Hematopoietic multipotent progenitor cell (in vitro differentiated cells): ENCODE measurements at places on chromosomes 3 and 15.

DNA sequence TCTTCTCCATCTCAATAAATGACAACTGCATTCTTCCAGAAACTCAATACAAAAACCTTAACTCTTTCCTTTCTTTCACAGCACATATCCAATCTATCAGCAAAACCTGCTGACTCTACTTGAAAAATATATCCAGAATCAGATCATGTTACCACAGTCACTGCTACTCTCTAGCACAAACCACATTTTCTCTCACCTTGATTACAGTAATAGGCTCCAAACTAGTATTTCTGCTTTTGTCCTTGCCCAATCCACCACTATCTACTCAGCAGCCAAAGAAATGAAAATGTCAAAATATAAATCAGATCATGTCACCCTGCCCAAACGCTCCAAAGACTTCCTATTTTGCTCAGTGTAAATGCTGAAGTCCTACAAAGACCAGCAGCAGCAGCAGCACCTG, 15.2 kb downstream of the TMCC1 start:
- DNase-seq = no peak

DNA sequence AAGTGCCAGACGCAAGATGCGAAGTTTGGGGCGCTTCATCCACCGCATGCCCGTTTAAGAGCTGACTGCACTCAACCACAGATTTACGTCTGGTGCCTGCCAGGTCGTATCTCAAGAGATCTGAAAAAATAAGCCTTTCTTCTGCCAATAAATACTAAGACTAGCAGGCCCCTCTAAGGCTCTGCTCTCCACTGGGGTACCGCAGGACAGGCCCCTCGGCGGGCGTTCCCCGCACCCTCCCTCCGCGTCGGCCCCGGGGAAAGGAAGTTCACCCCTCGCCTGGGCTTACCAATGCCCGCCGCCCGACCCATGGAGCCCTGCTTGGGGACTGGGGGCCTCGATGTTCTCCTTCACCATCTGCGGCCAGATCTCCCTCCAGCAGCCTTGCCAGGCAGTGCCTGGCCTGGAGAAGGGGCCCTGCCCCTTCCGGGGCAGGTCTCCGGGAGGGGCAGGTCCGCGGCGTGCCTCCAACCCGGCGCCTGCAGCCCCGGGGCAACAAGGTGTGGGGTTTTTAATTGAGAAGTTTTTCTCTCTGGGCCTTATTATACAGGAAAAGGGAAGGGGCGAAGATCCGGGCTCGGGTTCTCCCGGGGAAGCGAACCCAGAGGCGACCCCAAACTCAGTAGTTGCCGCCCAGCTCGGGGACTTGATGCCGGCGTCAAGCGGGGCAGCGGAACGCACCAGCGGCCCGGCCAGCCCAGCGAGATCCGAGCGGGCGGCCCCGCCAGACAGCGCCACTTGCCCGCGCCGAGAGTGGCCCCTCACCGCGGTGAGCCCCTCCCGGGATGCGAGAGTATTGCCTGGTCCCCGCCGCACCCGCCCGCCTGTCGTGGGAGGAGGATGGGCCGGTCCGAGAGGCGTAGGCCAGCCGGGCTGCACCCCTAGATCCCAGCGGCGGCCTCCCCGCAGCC, 735 bp downstream of the GOLGA8B start:
- DNase-seq = peak; percentile 13

DNA sequence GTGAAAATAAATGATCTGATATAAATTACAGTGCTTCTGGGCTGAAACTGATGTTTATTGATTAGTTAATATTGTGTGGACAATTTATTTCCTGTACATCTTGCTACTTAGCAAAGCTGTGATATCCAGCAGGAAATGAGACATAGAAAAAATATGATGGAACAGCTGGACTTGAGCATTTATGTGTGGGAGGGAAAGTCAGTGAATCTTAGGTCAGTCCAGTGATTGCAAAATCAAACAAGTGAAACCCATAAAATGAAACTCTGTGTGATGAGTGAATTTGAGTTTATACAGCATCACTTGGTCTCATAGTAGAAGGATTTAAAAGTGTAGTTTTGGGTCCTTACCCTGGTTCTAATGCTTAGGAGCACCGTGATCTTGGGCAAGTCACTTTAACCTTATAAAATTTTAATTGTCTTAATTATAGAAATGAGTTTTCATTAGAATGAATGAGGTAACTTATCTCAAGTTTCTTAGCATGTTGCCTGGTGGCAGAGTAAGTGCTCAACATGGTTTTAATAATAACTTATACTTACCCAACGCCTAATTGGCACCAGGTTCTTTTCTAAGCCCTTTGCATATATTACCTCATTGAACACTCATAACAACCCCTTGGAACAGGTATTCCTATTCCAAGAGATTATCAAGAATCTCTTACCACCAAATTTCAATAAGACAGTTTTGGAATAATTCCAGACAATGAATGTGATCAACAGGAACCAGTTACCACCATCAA, 194.6 kb downstream of the ADAMTSL3 start:
- no peak for DNase-seq

GRCh38 chr15:93298901-93299300, 209.9 kb upstream of the RGMA start:
- DNase-seq = no peak

DNA sequence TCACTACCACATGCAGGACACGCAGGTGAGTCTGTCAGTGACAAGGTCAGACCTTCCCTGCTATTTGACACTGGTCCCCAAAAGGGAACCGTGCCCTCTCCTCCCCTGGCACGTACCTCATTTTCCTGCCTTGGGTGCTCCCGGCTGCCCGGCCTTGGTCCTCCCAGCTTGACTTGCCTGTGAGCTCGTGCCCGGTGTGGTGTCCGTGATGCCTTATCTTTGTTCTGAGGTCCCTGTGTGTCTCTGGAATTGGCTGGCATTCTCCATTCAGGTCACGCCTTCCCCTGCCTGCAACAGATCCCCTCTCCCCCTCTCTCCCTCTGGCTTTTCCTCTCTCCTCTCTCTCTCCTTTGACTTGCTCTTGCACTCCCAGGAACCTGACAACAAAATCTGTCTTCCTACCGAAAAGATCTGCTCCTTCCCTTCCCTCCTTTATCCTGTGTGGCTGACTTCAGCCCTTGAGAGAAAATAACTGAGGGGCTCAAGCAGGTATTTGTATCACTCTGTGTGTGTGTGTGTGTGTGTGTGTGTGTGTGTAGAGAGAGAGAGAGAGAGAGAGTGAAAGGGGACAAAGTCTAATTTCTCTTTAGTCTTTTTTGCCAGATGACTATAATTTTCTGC, at the start of gene MASP1:
Gene MASP1 (minus strand): TSS at position 226 of the 621 bp plus-strand sequence. CDS start 105 bp downstream, at position 121.
- DNase-seq = no peak

- no peak for DNase-seq
Observed at GRCh38 chr15:99345832-99346462, 94.7 kb downstream of the LRRC28 start.

DNA sequence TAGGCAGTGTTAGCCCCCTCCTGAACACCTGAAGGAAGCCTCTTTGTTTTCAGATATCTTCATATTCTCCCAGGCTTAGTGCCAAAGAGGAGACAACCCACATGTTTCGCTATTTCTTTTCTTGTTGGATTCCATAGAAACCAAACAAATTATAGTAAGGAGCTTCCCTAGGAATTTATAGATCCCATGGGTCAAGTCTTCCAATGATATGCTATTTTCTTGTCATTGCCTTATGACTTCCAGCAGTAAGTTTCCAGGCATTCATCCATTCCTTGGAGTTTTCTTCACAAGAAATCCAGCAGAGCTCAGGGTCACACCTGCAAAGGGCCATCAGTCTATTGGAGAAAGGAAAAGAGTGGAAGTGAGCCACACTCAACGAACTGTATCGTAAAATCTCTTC, 9.9 kb upstream of the KCNMB2 start:
- DNase-seq = no peak

DNA sequence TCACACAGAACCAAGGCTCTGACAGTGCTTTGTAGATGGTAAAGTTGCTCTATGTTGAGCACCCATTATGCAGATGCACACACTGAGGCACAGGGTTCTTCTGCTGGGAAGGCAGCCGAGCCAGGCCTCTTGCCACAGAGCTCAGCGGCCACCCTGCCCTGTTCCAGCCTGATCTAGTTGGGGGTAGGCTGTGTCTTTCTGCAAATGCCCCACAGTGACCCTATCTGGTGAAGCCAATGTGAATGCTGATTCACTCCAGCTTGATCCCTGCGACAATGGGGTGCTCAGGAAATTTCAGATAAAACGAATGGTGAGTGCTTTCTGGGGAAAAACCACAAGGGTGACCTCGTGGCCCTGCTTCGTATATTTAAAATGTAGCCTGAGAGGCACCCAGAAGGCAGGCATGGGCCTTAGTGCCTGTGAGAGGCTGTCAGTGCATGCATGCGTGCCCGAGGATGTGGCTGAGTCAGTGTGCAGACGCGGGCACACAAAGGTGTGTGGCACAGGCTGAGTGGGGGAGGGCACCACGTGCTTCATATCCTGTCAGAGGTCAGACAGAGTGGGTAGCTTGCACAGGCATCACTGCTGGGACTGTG, 85.7 kb downstream of the ATP2B2 start:
- DNase-seq = no peak
